Activated effector memory CD4-positive, alpha-beta T cell treated with Interleukin-2 at 50 U/mL for 16 hours (primary cell): ENCODE measurements at places on chromosomes 13 and 19.

- DNase-seq, result no peak
Observed at GRCh38 chr13:44574466-44574855, 1.7 kb downstream of the TSC22D1 start.

GRCh38 chr13:36819739-36820090 lies 693 bp downstream of the RFXAP start:
- no peak for DNase-seq

GRCh38 chr19:18126097-18126496 lies 26.9 kb upstream of the PIK3R2 start:
- no peak for DNase-seq

DNA sequence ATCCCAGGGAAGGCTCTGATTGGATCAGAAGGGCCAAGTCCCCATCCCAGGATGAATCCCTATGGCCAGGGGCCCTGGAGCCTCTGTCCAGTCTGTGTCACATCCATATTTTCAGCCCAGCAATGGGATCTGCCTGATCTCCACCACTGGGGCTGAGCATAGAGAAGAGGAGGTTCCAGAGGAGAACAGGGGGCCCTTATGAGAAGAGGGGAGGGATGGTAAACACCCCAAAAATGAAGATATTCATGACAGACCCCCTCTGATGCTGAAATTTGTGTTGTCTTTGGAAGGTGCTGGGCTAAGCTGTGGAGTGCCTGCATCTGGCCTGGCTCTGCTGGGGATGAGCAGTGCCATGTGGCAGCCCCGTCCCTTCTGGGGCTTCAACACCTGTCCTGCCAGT lies 14.5 kb downstream of the KLHL26 start:
- DNase-seq, result no peak
